ENCODE measurements at places on chromosomes 6 and 20. TPM values are rescaled to one million over a fixed set of nuclear protein-coding genes. Genes with fewer than 3 reads are reported as not detected.

Gene POFUT1
- 33.2 TPM for total RNA-seq

DNA sequence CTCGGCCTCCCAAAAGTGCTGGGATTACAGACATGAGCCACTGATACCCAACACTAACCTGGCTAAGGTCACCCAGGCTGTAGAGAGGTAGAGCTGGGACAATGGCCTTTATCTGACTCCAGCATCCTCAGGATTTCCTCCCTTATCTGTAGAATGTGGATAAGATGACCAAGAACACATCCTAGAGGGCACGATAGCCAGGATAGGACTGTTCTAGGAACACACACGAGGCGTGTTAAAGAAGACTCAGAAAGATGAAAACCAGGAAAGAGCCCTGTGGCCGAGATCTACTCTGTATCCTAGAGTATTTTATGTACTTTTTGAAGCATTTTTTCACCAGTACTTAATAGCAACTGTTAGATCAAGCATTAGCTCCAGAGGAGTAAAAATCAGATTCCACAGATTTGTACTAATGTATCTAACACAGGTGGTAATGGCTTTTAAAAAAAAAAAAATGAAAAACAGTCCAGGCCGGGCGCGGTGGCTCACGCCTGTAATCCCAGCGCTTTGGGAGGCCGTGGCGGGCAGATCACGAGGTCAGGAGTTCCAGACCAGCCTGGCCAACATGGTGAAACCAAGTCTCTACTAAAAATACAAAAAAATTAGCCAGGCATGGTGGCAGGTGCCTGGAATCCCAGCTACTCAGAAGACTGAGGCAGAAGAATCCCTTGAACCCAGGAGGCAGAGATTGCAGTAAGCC, 17.3 kb downstream of the PPP1R10 start:
- DNase-seq: no peak

GRCh38 chr6:124494956-124495664, 467.1 kb upstream of the RNF217 start:
- DNase-seq: no peak

DNA sequence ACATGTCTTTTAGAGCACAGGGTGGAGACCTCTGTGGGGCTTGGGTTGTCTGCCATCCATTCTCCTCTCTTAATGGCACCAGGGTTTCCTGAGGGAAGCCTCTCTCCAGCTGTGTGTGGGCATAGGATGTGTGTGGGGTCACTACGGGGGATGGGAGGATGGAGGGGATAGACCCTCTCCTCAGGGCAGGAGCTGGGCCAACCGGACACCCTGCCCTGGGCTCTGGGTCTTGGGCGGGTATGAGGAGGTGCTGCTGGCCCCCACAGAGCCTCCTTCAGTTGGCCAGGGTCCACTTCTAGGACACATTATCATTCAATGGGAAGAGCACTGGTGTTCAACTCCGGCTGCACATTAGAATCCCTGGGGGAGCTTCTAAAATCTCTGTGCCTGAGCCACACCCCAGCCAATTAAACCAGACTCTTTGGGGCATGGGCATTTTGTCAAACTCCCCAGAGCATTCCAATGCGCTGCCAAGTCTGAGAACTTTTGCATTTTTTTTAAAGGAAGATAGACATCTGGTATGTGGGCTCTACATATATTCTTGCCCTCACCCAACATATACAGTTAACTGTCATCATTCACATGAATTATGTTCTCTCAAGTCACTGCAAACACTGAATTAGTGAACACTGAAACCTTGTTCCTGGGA, 38.5 kb downstream of the TRAM2 start:
- DNase-seq: no peak

GRCh38 chr6:12371641-12372146, 81.5 kb downstream of the EDN1 start:
- DNase-seq: no peak

- DNase-seq: no peak
Measured at GRCh38 chr20:6616421-6616820, 151.1 kb upstream of the BMP2 start.

DNA sequence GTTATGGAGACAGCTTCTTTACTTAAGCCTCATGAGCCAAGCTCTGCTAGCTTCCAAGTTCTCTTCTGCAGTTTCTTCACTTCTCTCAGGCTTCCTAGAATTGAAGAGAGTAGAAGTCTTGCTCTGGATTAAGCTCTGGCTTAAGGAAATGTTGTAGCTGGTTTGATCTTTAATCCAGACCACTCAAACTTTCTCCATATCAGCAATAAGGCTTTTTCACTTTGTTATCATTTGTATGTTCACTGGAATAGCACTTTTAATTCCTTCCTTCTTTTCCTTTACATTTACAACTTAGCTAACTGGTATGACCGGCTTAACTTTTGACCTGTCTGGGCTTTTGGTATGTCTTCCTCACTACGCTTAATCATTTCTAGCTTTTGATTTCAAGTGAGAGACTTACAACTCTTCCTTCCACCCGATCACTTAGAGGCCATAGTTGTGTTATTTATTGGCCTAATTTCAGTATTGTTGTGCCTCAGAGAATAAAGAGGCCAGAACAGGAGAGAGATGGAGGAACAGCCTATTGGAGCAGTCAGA, 236.6 kb upstream of the BMP2 start:
- no peak for DNase-seq

Gene SIM1
- total RNA-seq: not detected

GRCh38 chr20:63124092-63124781, 91.7 kb downstream of the YTHDF1 start:
- no peak for DNase-seq

DNA sequence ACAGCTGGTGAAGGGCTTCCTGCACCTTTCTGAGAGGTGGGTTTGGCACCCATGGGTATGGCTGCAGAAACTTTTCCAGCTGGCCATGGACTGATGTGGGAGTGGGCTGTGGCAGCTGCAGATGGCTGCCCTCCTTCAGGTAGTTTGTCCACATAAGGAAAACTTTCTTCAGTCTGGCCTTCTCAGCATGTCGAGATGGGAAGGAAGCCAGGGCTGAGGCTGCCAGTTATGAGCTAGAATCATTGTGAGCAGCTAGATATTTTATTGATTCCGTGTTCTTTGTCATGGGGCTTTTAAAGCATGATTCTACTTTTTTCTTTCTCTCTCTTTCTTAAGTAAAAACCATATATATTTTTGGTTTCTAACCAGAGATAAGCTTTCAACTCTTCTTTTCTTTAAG, 16.6 kb downstream of the NKX2-4 start:
- no peak for DNase-seq

- DNase-seq: no peak
Measured at GRCh38 chr6:126721581-126722160, 381.8 kb downstream of the CENPW start.

Data from tibial nerve (tissue), 4 donors.